RWPE2 (cell line): ENCODE measurements at places on chromosomes 16 and 17.
A peak's percentile ranks its signal among the peaks of the same experiment; 100 is the strongest.

DNA sequence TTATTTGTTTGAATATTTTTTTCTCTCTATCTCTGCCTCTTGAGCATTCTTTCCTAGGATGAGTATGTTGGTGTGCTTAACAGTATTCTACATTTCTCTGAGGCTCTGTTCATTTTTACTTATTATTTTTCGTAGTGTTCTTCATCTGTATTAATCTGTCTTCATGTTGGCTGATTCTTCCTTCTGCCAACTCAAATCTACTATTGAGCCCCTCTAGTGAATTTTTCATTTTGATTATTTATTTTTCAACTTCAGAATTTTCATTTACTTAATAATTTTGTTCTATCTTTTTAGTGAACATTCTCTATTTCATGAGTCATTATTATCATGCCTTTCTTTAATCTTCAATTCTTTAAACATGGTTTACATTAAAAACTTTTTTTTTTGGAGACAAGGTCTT lies 3.2 kb upstream of the ST6GALNAC1 start:
- DNase-seq = no peak

DNA sequence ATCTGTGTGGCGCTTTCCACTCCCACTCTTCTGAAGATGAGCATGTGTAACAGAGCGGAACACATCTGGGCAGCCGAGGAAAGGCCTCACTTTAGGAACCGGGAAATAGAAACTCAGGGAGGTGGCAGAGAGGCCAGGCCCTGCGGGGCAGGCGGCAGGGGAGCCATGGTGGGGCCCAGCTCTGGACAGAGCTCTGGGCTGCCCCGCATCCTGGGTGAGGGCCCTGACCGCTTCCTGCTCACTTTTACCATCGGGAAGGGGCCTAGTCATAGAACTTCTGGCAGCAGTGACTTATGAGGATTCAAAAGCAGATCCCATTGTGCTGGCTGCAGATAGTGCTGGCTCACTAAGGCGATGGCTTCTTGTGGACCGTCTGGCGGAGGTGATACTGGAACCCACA lies 22.6 kb downstream of the COX4I1 start:
- no peak for DNase-seq

- no peak for DNase-seq
Measured at GRCh38 chr17:21028192-21028591, 14.6 kb downstream of the USP22 start.

- DNase-seq = no peak
Measured at GRCh38 chr17:44546671-44547606, 10.3 kb upstream of the FZD2 start.

GRCh38 chr17:12691173-12691572 lies 25.5 kb downstream of the MYOCD start:
- no peak for DNase-seq

- no peak for DNase-seq
Measured at GRCh38 chr17:2595716-2596115, 2.3 kb downstream of the PAFAH1B1 start.

DNA sequence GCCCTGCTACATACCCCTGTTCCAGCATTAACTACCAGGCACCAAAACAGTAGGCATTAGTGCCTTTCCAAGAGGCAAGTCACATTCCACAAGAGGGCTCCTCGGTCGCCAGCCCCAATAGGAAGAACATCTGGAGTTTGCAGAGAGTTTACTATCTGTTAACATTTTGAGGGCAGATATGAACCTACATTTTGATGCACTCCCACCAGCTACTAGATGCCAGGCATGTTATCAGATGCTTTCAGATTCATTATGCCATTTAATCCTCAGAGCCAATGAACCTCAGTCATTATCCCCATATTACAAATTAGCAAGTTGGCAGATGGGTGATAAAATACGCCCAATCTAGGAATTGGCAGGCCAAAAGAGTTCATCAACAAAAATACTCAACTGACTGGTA lies 4.2 kb upstream of the CMTM2 start:
- no peak for DNase-seq

DNA sequence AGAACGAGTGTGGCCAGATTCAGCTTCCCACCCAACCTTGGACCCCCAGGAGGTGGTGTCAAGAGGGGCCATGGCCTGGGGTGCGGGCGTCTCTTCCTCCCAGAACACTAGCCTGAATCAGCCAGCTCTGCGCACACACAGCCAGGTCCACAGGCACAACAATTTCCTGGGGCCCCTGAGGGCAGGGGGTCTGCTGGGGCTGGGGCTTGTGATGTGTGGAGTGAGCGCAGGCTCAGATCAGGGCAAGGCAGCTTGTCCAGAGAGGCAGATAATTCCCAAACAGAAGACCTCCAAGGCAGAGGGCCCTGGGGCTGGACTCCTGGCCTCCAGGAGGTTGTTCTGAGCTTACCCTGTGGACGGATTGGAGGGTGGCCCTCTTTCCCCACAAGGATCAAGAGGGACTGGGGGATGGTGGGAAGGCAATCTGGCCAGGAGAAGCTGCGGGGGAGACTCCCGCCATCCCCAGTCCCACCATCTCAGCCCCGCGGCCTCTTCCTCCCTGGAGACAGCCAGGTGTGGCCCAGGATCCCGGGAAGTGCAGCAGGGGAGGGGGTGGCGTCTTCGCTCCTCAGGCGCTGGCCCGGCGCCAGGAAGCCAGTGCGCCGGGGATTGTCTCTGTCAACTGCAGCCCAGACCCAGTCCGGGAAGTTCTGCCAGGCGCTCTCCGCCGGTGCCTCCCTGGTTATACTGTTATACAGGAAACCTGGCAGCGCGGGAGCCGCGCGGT lies 52.0 kb upstream of the AMZ2 start:
- DNase-seq = peak; percentile 75

DNA sequence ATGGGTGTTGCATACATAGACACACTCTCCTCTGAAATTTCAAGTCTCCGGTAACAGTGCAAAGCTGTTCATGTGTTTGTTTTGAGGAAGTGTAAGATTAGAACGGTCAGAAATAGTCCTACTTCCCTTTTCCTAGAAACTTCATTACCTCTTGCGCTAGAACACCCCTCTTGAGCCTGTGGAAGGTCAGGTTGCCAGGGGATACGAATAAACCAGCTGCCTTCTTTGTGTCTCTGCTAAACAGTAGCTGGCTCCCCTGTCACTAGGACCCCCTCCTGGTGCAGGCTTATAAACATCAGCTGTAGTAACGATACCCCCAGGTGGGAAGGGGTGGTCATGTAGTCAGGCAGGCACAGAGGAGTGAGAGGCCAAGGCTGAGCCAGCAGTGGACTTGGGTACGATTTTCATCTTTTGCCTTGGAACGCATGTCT lies 113.4 kb upstream of the RCVRN start:
- DNase-seq = no peak
